D341Med (cell line): ENCODE measurements at places on chromosomes 6 and 20.

DNA sequence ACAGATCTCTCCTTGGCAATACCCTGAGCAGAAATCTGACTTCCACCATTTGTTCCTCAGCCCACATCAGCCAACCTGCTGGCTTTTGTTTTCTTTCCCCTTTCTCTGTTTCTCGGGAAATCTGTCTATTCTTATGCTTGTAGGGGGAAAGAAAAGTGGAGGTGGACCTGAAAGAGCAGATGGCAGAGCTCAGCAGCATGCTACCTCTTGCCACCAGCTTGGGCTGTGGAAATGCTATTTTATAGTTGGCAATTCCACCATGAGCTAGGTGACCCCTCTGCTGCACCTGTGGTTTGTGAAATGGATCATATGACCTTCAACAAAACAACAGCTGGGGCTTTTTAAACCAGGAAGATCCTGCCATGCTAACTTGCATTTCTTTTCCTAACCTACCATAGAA lies 6.8 kb upstream of the SPATS1 start:
- DNase-seq = no peak

DNA sequence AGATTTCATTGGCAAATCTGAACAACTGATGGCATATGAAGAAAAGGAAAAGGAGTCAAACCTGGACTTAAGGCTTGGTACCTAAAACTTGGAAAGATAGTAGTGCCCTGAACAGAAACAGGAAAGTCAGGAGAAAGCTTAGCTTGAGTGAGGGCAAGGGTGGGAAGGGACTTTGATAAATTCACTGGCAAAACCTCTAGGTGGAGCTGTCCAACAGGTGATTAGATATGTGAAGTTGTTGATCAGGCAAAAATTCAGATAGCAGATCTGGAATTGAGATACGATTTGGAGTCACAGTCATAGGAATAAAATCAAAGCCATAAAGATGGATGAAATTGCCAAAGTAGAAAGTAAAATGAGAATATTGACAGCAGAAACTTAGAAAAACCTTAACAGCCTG lies 16.1 kb upstream of the ZNF292 start:
- peak; percentile 66 for DNase-seq

DNA sequence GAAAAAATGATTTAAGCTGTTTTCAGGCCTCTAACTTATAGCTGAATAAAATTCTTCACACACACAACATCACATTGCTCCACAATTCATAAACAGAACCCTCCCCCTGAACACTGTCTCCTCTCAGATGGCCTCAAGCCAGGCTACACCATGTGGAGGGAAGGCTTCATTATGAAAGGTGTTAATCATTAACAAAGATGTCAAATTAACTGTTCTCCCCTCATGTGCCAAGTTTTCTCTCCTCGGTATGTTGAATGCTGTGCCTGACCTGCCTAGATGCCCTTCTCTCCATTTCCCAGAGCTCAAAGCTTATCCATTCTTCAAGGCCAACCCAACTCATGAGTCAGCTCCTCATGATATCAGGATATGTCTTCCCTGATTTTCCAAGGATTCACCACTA lies 210.4 kb downstream of the GMDS start:
- no peak for DNase-seq

DNA sequence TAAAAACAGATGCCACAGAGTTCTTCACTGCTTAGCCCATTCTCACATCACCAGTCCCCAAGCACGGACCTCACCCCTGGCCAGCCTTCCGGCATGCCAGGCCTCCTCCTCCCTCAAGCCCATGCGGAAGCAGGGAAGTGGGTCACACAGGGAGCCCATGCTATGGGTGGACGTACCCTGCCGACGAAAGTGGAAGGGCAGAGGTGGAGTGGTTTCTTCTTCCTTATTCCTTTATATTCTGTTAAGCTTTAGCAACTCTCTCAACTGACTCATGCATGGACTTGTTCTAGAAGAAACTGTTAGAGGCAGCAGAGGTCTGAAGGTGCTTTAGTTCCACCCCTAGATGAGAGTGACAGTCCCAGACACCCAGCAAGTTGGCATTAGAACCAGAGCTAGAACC lies 118.6 kb downstream of the LY86 start:
- DNase-seq = no peak

- no peak for DNase-seq
Measured at GRCh38 chr6:131954775-131955107, 3.6 kb upstream of the CCN2 start.

DNA sequence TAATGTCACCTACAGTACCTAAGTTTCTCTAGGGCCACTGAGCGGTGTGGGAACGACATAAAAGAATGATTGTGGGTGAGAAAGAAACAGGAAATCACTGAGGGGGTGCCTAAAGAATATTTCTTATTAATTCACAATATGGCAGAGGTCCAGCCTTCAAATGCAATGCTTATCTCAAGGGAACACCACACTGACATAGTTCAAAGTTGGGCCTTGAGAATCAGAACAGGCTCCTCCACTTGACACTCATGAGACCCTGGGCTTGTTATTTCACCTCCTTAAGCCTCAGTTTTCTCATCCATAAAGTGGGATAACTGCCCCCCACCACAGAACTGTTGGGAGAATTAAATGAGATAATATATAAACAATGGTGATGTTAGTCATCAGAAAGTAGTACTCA lies 40.4 kb upstream of the ARHGAP18 start:
- DNase-seq = no peak

DNA sequence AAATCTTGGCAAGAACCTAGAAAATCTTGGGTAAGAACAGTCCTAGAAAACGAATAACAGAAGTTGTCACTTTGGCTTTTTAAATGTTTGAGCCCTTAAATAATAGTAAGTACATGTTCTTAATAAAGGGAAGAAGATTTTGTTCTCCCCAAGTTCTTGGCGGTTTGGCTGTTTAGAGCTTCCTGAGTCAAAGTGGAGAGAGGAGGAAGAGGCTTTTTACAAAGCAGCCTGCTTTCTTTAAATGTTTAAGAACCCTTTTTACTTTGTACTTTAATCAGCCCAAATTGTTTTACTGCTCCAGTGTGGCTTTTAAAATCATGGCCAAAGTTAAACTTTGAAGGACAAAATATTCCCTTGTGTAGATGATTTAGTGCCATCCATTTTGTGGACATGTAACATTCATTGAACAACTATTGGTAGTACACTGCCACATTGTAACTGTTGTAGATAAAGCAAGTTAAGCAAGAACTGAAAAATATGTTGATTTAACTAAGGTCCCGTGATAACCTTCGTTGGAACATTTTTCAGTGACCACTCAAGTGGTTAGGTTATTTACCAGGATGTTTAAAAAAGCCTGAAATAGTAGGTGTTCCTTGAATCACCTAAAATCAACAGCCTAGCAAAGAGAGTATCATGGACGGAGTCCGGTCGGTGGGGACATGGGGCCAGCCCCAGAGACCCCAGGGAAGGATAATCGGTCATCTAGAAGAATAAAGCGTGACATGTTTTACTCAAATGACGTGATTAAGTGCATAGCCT lies 2.4 kb downstream of the AMD1 start:
- DNase-seq = no peak

- no peak for DNase-seq
Measured at GRCh38 chr20:3993109-3993508, 22.2 kb downstream of the RNF24 start.

- DNase-seq = no peak
Measured at GRCh38 chr6:35054106-35054742, 86.9 kb downstream of the TCP11 start.

- DNase-seq = peak; percentile 18
Measured at GRCh38 chr20:59781226-59781625, 152.2 kb downstream of the SYCP2 start.

GRCh38 chr20:46293084-46293483 lies 15.2 kb downstream of the CDH22 start:
- no peak for DNase-seq

GRCh38 chr20:23086056-23086566 lies at the start of gene CD93:
TSS of gene CD93 (minus strand) at chr20:23086324. CDS start at chr20:23086192, 132 bp downstream.
- no peak for DNase-seq

DNA sequence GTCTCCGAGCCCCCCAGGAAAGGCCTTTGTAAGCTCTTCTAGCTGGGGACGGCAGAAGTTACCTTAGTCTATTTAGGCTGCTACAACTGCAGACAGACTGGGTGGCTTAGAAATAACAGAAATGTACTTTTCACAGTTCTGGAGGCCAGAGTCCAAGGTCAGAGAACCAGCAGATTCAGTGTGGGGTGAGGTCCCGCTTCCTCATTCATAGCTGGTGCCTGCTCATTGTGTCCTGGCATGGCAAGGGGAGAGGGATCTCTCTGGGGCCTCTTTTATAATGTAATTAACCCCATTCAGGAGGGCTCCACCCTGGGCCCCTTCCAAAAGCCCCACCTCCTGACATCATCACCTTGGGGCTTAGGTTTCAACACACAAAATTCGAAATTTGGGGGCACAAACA lies 315.1 kb downstream of the CDH4 start:
- DNase-seq = no peak

- DNase-seq = peak; percentile 37
Measured at GRCh38 chr6:127459231-127459641, at the start of gene KIAA0408. TSS of gene KIAA0408 (minus strand) at chr6:127459389. CDS start at chr6:127453981, 5,408 bp downstream.

DNA sequence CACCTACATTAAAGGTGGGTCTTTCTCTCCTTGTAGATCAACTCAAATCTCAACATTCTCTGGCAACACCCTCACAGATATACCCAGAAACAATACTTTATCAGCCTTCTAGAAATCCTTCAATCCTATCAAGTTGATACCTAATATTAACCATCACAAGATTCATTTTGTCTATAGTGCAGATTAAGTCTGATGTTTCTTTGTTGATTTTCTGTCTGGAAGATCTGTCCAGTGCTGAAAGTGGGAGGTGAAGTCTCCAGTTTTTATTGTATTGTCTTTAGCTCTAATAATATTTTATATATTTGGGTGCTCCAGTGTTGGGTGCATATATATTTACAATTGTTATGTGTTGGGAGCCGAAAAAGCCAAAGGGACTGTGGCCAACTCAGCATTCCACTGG lies 493.9 kb upstream of the ADGRB3 start:
- no peak for DNase-seq

- DNase-seq = no peak
Measured at GRCh38 chr6:36122495-36123269, 7.6 kb upstream of the MAPK13 start.

GRCh38 chr6:153027480-153027879 lies 25.0 kb upstream of the MTRF1L start:
- DNase-seq = no peak

- DNase-seq = no peak
Measured at GRCh38 chr20:47876311-47877088, 91.2 kb upstream of the SULF2 start.

GRCh38 chr6:14016935-14017625 lies 92.3 kb downstream of the RNF182 start:
- DNase-seq = no peak

- DNase-seq = no peak
Measured at GRCh38 chr20:61042506-61043385, 209.3 kb upstream of the CDH4 start.

- no peak for DNase-seq
Measured at GRCh38 chr6:91486200-91486599, 899.3 kb upstream of the MAP3K7 start.
